Ureter (tissue), 1 donor: ENCODE measurements at places on chromosomes 12 and 14.

DNA sequence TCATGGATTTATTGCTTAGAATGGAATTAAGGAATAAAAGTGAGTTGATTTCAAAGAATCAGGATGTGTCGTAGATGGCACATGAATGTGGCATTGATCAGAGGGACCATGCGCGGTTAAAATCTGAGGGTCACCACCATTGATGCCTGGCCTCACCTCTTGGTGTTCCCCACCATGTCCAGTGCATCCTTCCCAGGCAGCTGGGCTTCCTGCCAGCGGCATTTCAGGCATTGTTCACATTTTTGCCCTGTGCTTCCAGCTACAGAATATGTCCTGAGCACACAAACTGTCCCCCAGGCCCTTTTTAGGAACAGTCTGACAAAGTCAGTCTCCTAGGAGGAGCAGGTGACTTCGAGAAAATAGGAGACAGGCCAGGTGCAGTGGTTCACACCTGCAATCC, 42.0 kb upstream of the TSPAN9 start:
- DNase-seq = no peak

DNA sequence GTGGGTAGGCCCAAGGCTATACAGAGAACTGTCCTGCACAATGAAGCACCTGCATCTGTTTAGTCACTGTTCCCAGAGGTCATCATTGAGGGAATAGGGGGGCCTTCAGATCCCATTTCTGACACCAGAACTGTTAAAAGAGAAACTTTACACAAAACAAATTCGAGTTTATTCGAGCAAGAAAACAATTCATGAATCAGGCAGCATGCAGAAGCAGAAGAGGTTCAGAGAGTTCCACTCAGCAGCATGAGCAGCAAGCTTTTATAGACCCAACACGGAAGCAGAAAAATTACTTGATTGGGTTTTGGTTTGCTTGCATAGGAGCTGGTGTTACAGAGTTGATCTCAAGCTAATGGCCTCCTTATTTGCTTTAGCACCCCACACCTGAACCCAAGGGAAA, 1.7 kb upstream of the SFSWAP start:
- no peak for DNase-seq

DNA sequence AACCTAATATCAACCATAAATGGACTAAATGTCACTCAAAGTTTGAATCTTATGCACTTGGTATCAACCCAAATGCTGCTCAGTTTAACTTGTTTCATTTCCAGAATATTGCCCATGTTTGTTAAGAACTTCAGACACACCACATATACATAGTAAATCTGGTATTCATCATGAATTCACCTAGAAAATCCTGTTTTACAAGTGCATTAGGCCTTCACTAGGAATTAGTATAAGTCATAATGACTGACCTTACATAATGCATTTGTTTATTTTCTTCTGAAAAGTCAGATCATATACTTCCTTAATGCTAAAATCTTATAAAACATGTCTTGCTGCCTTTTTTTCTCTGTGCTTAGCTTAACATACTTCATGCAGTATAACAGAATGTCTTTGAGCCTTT, 66.1 kb downstream of the ABCD2 start:
- no peak for DNase-seq

GRCh38 chr14:57244106-57244505, 24.6 kb downstream of the EXOC5 start:
- no peak for DNase-seq

- DNase-seq = no peak
Measured at GRCh38 chr12:16789204-16789790, 183.3 kb upstream of the LMO3 start.
